Progenitor cell of endocrine pancreas (in vitro differentiated cells): ENCODE measurements at places on chromosomes 4 and X.
A peak's percentile ranks its signal among the peaks of the same experiment; 100 is the strongest.

GRCh38 chr4:88975958-88976774, 80.8 kb downstream of the FAM13A start:
- no peak for DNase-seq

DNA sequence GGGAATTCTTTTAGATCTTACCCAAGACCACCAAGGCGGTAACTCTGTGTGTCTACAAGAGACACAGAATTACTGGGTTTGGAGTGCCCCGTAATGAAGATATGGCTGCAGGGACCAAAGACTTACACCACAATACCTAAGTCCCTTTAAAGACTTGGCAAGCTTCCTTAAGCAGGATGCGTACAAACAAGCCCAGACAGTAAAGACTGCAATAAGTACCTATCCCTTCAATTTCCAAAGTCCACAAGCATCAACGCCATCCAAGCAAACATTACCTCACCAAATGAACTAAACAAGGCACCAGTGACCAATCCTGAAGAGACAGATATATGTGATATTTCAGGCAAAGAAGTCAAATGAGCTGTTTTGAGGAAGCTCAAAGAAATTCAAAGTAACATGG, 42.3 kb upstream of the RNF128 start:
- no peak for DNase-seq

GRCh38 chrX:31128855-31129254, 57.0 kb upstream of the FTHL17 start:
- DNase-seq: no peak

DNA sequence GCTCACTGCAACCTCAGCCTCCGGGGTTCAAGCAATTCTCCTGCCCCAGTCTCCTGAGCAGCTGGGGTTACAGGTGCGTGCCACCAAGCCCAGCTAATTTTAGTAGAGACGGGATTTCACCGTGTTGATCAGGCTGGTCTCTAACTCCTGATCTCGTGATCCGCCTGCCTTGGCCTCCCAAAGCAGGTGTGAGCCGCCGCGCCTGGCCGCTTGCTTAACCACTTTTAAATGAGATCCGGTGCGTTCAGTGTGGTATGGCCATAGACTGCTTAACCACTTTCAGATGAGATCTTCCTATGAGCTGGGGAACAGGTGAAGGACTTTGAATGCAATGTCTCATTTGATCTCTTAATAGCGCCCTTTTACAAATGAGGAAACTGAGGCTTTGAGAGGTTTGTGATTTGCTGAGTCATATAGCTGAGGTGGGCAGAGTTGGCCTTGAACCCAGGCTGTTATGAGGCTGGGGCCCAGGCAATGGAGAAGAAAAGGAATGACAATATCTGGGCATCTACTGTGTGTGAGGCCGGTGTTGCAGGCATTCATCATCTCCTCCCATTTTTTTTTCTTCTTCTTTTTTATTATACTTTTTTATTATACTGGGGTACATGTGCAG, 41.9 kb upstream of the NSG1 start:
- no peak for DNase-seq

DNA sequence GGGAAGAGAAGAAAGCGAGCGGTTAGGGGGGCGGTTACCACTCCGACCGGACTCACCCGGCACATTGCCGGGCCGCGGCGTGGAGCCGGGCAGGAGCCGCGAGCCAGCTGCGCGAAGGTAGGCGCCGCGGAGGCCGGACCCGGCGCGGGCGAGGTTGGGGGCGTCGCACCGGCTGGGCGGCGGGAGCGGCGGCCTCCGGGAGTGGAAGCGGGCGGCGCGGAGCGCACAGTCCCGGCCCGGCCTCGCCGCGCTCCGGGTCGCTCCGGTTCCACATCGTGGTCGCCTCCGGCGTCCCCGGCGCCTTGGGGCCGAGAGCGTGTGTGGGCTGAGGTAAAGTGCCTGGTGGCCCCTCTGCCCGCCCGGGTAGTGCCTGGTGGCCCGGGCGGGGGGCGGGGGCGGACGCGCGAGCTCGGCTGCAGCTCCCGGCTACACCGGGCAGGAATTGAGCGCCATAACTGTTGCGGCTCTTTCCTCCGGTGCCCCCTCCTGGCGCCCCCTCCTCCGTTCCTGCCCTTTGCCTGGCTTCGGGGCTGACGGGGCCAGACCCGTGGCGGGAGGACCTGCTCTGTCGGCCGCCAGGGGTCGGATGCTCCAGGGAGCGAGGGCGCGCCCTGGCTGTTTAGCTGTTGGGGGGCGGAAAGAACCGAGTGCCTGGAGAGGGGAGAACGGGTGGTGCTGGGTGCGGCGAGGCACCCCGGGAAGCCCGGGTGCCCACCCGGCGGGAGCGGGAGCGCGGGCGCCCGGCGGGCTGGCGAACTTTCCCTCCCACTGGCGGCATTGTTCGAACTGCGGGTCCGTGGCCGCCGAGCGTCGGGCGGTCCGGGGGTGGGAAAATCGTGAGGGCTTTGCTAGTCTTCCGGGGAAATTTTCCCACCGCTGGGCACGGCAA, 626 bp downstream of the JADE3 start:
- peak; percentile 59 for DNase-seq

DNA sequence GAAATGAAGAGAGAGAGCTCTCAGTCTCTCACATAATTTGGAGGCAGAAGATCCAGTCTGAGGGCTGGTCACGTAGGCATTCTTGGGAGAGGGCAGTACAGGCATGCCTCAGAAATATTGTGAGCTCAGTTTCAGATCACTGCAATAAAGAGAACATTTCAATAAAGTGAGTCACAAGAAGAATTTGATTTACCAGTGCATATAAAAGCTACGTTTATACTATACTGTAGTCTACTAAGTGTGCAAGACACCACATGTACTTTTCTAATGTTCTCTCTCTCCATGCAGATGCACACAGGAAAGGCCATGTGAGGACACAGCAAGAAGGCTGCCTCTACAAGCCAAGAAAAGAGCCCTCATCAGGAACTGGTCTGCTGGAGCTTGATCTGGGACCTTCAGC, 583.5 kb upstream of the FAT1 start:
- DNase-seq: no peak

GRCh38 chrX:134625315-134625718, 33.0 kb downstream of the PLAC1 start:
- DNase-seq: no peak

DNA sequence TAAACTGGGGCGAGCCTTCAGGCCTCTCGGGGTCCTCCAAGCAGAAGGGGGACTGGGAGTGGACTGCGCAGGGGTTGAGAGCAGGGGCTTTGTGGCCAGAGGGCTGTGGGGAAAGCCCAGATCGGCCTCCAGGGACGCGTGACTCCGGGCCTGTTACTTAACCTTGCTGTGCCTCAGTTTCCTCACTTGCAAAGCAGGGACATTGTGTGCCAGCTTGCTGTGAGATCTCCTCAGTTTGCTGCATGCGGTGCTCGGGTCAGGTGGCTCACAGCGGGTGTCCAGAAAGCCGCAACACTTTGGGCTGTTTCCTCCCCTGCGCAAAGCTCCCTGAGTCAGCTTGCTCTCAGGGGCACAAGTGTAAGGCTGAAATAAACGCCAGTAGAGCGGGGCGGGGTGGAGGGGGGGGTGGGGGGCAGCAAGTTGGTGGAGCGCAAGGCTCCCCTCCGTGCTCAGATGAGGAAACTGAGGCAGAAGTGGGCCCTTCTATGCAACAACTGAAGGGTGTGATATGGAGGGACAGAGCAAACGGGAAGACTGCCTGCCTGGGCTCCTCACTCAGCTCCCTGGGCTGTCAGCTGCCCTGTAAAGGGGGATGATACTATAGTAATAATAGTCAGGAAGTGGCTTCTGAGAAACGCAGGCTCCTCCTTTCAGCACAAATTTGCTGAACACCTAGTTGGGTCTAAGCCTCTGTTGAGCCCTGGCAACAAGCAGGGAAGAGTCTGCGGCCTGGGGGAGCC, 101.0 kb downstream of the HMX1 start:
- DNase-seq: no peak

DNA sequence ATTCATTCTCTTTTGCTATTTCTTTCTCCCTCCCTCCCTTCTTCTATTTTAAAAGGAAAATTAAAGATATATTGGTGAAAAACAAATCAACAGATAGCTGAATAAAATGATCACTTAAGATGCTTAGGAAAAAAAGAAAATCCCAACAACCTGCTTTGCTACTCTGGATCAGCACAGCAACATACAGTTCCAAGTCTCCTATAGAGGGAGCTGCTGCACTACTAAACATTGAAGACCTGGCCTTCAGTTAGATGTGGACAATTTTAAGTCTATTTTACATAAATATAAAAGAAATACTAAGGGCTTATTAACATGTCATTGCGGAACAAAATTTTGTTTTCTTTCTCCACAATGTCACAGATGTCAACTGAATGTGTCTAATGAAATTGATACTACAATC, 226.4 kb downstream of the MAGEB5 start:
- no peak for DNase-seq

- DNase-seq: no peak
These were observed 9.3 kb upstream of the LIN54 start for GRCh38 chr4:83019794-83020494.

GRCh38 chr4:183139058-183139750, 40.1 kb downstream of the WWC2 start:
- DNase-seq: no peak

GRCh38 chr4:5463361-5463760, 245.0 kb downstream of the EVC2 start:
- no peak for DNase-seq

DNA sequence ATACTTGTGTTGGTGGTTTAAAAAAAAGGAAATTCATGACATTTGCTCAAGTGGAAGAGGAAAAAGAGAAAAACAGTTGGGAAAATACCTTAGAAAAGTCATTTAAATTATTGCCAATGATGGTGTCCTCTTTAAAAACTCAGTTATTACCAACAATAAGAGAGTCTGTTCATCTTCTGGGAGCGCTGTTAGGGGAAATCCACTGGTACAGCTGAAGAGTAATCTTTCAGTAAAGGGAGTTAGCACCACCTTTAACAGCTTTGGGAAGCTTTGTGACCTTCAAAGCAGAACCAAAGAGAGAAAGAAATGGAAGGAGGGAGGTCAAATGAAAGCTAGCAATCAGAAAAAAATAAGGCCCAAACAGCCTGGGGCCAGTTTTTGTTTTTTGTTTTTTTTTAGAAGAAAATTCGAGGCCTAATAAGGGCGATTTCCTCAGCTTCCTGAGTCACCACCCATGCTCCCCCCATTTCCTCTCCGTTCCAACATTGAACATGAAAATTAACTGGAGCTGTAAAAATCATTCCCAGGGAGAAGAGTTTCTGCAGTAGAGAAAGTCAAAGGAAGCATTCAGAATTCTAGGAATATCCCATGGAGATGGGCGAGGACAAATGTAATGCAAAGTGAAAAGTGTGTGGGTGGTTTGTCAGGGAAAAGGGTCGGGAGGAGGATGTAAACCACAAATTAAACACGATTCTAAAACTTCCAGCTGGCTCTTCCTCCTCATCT, 115.1 kb downstream of the SH3KBP1 start:
- DNase-seq: no peak

DNA sequence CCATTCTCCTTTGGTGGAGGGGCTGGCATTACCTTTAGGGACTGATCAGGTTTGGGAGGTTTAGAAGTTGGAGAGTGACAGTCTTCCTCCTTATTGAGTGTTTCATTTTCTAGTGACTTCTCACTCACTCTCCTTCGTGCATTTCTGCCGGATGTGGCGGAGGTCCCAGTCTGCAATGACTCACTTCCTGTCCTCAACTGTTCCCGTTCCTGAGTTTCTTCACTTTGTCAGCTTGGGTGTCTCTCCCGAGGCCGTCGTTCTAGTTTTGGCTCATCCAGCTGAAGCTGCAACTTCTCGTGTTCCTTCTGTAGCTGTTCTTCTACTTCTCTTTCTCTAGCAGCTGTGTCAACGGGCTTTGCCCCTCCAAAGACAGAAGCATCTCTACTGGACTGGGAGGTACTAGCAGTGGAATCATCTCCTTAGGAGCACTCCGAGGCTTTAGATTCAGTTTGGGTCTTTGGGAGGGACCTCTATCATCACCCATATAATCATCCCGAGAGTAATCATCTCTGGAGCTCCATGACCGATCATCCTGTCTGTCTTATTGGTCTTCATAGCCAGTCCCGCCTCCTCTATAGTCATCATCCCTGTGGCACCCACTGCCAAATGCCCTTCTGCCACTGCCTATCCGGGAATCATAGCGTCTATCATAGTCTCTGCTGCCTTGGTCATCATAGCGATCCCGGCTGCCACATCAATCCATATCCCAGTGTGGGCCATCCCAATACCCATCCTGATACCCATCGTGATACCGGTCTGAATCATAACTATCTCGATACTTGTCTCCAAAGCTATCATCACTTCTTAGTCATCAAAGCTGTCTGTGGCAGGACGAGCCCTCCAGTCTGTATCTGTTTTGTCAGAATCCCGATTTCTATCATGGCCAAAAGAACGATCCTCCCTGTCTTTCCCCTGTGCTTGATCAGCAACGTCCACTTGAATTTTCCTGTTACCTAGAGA, 35.3 kb upstream of the VSIG4 start:
- DNase-seq: no peak

GRCh38 chr4:74671080-74671698, 123.1 kb downstream of the BTC start:
- peak; percentile 27 for DNase-seq

- no peak for DNase-seq
These were observed 17.8 kb downstream of the ZDHHC9 start for GRCh38 chrX:129825746-129826505.

DNA sequence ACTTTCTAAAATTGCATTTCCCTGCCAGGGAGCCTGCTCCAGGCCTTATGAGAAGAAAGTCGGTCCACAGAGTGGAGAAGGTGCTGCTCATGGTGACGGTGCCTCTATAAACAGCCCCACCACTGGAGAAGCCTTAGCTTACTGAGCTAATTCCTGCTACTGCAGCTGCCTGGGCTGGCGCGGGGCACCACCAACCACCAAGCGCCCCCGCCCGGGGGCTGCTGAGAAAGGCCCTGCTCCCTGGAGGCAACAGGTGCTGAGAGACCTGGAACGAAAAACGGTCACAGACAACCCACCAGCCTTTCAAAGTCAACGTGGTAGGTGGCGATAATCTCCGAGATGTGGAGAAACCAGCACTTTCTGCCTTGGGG, 2.9 kb downstream of the HCFC1 start:
- no peak for DNase-seq

- DNase-seq: no peak
These were observed 97.1 kb downstream of the NFKB1 start for GRCh38 chr4:102598086-102598761.

DNA sequence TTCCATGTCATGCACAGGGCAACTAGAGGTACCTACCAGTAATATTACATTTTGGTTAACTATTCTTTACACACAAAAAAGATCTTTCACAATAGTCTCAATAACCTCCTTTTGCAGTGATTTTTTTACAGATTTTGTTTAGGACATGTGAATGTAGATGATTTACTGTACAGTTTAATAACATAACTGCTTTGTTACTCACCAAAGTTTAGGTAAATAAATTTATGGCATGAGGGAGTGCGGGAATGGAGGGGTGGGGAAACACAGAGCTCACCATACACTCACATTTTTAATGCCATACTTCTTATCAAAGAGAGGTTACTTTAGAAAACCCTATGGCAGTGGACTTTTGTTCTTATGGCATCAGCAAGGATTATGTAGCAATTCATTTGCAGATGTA, 93.1 kb upstream of the TEX13A start:
- no peak for DNase-seq

DNA sequence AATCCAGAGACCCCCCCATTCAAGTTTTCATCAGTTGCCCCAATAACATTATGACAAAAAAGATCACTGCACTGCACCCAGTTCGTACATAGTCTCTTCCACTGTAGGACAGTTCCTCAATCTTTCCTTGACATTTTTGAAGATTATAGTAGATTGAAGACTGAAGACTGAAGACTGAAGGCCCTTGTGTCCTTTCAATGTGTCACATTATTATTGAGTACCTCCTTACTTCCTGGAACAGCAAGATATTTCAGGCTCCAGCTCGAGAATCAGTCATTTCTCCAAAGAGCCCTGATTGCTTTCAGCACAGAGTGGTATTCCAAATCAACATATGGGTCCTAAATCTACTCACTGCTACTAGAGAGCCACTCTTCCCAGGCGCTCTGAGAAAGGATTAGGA, 75.0 kb downstream of the MANBA start:
- no peak for DNase-seq
